ENCODE measurements at places on chromosomes 1 and 21.
A peak's percentile ranks its signal among the peaks of the same experiment; 100 is the strongest.

DNA sequence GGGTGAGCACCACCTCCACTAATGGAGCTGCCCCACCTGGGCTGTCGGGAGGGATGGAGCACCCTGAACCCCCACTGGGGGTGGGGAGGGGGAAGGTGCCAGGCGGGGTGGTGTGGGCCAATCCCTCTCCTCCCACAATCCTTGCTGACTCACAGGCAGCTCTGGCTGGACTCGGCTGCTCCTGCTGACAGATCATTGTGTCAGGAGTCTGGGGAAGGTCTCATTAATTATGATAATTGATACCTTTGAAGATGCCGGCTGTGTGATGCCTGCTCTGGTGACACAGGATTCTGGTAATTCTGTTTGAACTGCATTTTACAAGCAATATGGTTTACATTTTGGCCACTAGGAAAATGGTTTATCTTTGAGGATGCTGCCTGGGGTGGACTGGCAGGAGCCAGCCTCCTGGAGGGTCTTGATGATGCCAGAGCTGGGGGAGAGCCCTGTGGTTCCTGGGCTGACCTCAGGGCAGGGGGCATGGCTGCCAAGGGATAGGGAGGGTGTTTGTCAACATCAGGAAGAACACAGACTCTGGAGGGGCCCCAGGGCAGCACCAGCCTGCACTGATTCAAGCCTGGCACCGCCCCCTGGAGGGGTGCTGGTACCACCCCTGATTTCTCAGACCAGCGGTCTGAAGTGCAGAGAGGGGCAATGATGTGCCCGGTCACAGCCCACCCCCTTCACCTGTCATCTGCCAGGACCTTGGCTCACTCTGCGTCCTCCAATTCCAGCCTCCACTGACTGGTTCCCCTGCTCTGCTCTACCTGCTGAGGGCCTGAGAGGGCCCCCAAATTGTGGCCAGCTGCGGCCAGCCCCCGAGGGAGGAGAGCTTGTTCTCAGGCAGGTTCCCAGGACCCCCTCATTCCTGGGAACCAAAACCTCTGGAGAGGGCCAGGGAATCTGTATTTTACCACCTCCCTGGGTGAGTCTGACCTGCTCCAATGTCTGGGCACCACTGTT, 338.8 kb downstream of the MATN1 start:
- DNase-seq, result no peak

- DNase-seq, result no peak
Measured at GRCh38 chr1:47137925-47138615, 829 bp downstream of the CYP4A22 start.

DNA sequence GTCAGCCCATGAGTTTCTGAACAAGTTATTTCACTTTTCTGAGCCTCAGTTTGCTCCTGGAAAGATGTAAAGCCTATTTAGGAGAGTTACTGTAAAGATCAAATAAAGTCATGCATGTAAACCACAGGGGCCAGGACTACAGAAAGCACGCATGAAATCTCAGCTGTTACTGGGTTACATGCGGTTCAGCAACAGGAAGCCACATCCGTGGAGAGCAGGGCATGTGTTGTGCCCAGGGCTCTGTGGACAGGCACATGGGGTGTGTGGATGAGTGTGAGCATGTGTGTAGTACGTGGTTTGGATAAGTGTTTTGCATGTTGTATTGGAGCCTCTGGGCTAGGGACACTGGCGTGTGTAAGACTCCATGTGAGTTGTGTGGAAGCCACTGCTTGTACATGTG, 2.2 kb upstream of the EPHA2 start:
- DNase-seq, result no peak

DNA sequence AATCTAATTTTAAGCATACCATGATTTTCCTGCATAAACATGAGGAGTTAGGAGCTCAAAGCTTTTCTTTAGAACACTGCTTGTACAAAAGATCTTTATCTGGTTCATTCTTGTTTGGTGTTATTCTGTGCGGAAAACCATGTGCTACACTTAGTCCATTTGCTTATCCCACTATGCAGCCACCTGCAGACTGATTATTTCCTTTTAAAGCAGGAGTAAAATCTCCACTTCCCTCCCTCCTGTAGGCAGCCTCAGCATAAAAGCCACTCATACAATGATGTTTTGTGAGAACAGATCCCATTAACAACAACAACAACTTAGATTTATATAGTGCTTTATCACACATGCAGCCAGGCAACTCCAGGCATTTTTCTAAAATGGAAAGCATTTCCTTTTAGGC, 355.3 kb upstream of the NEGR1 start:
- DNase-seq, result no peak

- peak; percentile 41 for DNase-seq
Measured at GRCh38 chr21:42614811-42615351, 38.5 kb upstream of the PDE9A start.

DNA sequence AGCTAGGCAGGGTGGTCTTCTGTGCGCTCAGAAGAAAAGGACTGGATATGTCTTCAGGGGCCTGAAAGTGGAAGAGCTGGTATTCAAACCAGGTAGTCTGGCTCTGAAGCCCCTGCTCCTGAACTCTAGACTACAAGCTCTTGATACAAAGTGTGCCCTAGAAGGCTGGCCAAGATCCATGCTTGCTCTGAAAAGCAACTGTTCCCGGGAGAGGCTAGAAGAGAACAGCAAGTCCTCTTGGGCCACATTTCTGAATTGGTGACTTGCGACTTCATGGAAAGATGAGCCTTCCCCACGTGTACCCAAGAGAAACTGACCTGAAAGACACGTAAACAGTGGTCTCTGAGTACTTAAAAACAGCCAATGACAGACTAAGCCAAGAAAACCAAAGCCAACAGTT, 123.3 kb upstream of the GRIK3 start:
- DNase-seq, result no peak

DNA sequence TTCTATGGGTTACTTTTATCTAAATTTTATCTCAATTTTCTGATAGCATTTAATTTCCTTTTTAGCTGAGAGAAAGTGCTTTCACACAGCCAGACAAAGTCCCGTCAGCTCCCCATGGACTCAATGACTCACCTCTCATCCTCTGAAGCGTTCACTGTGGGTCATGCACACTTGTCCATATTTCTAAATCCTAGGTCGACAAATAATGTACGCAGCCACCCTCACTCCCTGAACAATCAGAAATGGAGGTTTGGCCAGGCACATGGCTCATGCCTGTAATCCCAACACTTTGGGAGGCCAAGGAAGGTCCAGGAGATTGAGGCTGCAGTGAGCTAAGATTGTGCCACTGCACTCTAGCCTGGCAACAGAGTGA, 42.4 kb upstream of the COA6 start:
- peak; percentile 21 for DNase-seq

GRCh38 chr1:224759681-224760091, 143.6 kb downstream of the CNIH3 start:
- no peak for DNase-seq

GRCh38 chr1:24085007-24085406, 26.9 kb downstream of the MYOM3 start:
- DNase-seq, result no peak

GRCh38 chr1:91487469-91487868, 13.2 kb upstream of the CDC7 start:
- no peak for DNase-seq

DNA sequence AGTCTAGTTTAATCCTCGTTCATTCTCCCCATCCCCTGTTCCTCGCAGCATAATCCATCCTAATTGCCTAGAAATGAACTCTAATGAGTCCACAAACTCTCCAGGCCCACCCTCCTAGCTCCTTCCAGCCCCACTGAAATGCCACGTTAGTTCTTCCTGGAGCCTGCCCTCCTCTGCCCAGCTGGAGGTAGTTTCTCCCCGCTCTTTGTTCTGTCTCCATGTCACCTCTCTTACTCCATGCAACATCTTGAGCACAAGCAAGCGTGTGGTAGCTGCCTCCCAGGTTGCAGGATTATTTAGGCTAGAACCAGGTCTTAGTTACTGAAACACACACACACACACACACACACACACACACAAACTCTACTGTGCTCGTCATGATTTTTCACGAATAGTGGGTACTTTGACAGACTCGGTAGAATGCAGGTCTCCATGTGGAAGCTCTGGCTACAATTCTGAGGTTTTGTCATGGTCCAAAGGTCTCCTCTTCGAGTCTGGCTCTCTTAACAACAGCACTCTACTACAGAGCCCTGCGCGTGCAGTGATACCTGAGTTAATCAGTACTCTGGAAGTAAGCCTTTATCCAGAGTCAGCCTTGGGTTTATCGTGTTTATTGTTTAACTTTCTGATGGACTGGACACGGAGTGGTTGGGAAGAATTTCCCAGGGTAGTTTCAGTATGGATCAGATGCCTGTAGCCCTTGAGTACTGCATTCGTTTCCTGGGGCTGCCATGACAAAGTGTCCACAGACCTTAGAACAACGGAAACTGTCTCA, 27.5 kb downstream of the HUNK start:
- DNase-seq, result no peak

DNA sequence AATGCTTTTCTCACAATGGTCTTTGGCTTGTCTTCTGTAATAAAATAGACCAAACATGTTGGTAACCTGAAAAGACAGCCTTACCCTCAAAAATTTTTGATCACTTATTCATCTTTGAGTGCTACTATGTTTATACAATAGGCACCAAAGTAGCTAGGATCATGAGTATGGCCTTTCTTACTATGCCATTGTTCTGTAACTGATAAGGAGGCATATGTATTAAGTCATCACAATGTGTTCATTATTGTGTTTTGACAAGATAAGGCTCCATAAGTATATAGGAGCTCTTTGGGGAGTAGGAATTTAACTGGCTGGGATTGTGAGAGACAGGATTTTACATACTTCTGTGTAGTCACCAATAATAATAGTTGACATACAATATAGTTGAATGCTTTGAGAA, 675 bp downstream of the TMCO2 start:
- no peak for DNase-seq
